Stimulated activated memory B cell treated with anti-CD40 and anti-IgM and Interleukin-4, amounts not matched to agents 10 μg/mL and 1 μg/mL and 100 μg/mL, for 72 hours (primary cell): ENCODE measurements at places on chromosomes 7 and 10.

GRCh38 chr7:102873470-102874165 is 39.2 kb upstream of the LRRC17 start:
- H3K4me3 ChIP-seq, result no peak overlapping the region
- no peak for ATAC-seq
- no peaks in the 10 kb centered on the region for H3K27me3 ChIP-seq
- no peaks in the 10 kb centered on the region for H3K4me1 ChIP-seq
- H3K36me3 ChIP-seq, result peaks cover 27% of the 10 kb centered on the region

GRCh38 chr7:50754241-50754640 is 28.5 kb downstream of the GRB10 start:
- H3K27ac ChIP-seq, result no peak overlapping the region
- no peaks in the 10 kb centered on the region for H3K4me1 ChIP-seq
- ATAC-seq, result no peak
- H3K27me3 ChIP-seq, result peaks cover 10% of the 10 kb centered on the region
- no peak overlapping the region for H3K4me3 ChIP-seq

DNA sequence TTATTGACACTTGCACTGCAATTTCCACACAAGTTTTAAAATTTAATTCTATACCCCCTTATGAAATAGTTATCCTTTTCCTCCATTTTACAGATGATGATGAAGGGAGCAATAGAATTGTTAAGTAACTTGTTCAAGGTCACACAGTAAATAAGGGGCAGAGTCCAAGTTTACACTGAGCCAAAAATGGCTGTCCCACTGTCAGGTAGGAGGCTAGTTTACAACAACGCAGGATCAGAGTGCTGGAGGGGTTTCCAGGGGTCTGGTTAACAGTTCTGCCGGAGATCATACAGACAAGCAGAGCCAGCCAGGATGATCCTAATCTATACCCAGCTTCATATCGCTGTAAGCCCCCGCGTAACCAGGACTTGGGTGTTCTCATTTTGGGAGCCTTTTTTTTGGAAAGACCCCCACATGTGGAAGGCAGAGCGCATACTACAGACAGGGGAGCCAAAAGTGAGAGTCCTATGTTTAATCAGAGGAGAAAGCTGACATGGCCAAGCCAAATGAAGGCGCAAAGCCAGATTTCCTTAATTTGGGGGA is 524 bp upstream of the UNC5B start:
- peaks cover 78% of the 10 kb centered on the region for H3K27me3 ChIP-seq
- ATAC-seq, result no peak
- H3K36me3 ChIP-seq, result no peaks in the 10 kb centered on the region
- no peak overlapping the region for H3K4me3 ChIP-seq
- no peak overlapping the region for H3K27ac ChIP-seq

DNA sequence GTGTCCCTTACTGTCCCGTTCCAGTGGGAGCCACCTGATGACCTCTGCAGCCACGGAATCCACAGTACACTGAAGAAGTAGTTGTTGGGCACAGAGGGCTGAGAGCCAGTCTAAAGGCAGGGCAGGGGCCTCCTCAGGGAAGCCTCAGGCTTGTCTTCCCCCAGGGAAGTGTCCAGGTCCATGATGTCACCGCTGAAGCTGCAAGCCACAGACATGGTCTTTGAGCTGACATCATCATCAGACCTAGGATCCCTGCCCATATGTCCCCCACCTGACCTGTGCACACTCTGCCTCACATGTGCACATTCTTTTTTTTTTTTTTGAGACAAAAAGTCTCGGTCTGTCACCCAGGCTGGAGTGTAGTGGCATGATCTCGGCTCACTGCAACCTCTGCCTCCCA is 38.4 kb upstream of the ELFN1 start:
- H3K27me3 ChIP-seq, result peaks cover 44% of the 10 kb centered on the region
- no peak overlapping the region for H3K4me3 ChIP-seq
- peaks cover 14% of the 10 kb centered on the region for H3K36me3 ChIP-seq
- ATAC-seq, result no peak
- no peak overlapping the region for H3K27ac ChIP-seq
- H3K4me1 ChIP-seq, result peaks cover 5% of the 10 kb centered on the region

DNA sequence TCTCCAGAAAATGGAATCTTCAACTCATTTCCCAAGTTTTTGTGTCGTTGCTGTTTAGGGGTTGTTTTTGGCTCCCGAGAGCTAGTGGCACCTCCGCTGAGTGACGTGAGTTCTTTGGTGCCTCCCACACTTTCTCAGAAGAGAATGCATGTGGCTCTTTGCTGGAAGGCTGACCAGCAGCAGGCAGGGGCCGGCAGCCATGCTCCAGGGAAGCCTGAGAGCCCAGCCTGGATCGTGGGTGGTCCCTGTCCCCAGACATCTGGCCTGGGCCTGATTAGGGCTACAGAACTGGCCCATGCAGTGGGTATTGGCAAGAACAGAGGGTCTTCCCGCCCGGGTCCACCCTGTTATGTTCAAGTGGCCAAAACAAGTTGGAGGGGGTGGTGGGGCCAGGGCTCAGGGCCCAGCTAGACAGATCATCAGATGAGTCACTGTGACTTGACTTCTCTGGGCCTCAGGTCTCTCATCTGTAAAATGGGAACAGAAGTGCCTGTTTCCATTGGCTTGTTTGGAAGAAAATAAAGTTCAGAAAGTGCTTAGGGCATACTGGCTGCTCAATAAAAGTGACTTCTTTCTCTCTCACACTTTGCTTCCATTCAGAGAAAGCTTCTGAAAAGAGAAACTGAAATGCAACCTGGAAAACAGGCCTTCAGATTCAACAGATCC is 83.1 kb downstream of the STRA8 start:
- ATAC-seq, result no peak
- no peak overlapping the region for H3K4me3 ChIP-seq
- H3K27ac ChIP-seq, result no peak overlapping the region
- H3K4me1 ChIP-seq, result no peaks in the 10 kb centered on the region
- H3K27me3 ChIP-seq, result no peaks in the 10 kb centered on the region
- no peaks in the 10 kb centered on the region for H3K36me3 ChIP-seq

DNA sequence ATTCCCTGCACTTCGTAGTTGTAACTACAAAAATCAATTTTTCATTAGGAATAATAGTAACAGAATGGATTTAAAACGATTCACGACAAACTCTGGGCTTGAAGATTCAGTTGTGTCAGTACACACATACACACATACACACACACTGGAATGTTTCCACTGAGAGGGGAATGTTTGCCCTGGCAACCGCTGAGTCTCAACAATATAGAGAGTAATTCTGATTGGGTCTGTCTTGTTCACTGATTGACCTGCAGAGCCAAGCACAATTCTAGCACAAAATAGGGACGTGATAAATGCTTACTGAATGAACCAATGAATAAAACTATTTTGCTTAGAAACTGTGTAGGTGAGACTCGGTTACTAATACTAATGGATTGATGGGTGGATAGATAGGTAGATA is 204.4 kb upstream of the CCDC6 start:
- no peak for ATAC-seq
- H3K36me3 ChIP-seq, result no peaks in the 10 kb centered on the region
- no peaks in the 10 kb centered on the region for H3K27me3 ChIP-seq
- H3K4me3 ChIP-seq, result no peak overlapping the region
- H3K27ac ChIP-seq, result no peak overlapping the region
